ENCODE measurements at places on chromosomes 5 and 9.
A peak's percentile ranks its signal among the peaks of the same experiment; 100 is the strongest.

DNA sequence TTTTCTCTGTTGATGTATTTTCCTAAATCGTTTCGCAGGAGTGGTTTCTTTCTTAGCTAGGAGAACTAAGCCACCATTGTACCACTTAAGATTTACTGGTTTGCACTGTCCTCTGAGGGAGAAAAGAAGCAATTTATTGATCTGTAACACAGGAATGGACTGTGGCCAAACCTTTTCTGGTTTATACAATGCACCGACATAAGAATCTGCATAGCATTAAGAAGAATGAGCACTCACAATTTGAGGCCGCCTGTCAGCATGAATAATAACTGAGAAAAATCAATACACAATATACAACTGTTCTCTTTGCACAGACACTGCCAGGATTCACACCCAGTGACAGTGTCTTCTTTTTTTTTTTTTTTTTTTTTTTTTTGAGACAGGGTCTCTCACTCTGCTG is 168.6 kb upstream of the DMRT1 start:
- DNase-seq, result no peak

DNA sequence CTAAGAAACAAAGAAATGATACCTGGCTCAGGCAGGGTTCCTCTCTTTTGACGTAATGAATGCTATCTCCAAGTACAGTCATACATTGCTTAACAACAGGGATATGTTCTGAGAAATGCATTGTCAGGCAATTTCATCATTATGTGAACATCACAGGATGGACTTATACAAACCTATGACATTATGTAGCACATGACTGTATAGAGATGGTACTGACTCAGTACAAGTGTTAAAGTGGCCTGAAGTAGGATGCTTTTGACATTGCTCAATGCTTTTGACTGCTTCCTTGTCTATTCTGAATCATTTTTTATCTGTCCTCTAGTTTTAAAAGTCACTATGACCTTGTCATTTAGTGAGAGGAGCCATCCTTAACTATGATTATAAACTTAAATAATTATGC is 147.6 kb downstream of the NR2F1-AS1 start:
- DNase-seq, result peak; percentile 80

DNA sequence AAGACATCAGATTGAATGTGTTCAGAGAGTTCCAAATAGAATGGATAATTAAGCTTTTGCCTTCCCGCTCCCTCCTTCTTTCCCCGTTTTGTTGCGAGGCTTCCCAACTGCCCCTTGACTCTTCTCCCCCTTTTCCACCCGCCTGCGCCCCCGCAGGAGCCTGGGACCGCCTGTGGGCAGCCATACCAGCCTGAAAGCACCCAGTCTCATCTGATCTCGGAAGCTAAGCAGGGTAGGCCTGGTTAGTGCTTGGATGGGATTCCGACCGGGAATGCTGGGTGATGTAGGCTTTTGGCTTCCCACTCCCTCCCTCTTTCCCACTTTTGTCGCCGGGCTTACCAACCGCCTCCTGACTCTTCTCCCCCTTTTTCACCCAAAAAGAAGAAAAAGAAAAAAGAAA is 6.8 kb upstream of the HSD17B4 start:
- no peak for DNase-seq

GRCh38 chr5:82100303-82101077 is 128.7 kb downstream of the ATG10 start:
- no peak for DNase-seq

- DNase-seq, result no peak
Measured at GRCh38 chr9:129377931-129378661, 200.0 kb upstream of the IER5L start.

DNA sequence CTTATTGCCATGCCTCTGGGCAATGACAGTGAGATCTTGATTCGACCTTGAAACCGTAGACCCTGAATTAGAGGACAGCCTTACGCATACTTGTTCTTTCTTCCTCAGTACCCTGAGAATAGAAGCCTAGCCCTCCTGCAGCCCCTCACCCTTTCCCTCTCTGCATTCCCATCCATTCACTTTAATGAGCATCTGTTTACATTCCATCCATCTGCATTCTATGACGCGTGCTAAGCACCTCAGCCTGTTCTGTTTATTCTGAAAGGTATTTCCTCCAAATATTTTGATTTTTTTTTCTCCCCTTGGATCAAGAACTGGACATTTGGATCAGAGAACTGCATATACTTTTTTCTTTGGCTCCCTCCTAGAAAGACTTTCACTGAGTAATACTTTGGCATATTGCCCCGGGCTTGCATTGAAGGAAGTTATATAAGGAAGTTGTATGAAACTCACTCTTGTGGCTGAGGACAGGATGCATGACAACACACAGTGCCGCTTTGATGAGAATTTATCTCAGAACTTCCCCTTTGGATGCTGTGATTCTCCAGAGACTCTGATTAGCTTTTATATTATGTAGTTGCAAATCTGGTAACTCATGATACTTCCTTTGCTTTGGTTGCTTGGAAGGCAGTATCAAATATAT is 15.7 kb downstream of the TMEM8B start:
- peak; percentile 98 for DNase-seq

DNA sequence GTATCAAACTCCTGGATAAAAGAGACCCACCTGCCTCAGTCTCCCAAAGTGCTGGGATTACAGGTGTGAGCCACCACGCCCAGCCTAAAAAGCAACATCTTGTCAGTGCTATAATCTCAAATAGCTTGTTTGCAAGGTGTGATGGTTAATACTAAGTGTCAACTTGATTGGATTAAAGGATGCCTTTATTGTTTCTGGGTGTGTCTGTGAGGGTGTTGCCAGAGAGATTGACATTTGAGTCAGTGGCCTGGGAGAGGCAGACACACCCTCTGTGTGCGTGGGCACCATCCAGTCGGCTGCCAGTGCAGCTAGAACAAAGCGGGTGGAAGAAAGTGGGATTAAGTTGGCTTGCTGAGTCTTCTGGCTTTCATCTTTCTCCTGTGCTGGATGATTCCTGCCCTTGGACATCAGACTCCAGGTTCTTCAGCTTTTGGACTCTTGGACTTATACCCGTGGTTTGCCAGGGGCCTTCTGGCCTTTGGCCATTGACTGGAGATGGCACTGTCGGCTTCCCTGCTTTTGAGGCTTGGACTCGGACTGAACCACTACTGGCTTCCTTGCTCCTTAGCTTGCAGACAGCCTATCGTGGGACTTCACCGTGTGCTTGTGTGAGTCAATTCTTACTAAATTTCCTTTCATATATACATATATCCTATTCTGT is 28.1 kb downstream of the TARS1 start:
- DNase-seq, result no peak

GRCh38 chr5:32283539-32284377 is 29.0 kb downstream of the MTMR12 start:
- peak; percentile 60 for DNase-seq

DNA sequence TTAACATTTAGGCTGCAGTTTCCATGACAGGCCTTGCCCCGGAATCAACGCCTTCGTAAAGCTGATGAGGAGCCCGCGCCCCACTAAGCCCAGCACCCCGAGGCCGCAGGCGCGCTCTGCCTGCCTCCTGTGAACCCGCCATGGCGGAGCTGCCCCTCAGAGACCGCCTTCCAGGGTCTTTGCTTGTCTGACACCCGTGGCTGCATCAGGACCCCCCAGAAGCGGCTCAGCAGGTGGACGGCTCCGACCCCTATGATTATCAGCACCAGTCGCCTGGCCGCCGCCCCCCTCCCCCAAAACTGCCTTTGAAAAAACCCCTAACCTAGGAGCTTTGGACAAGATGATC is 507 bp upstream of the DPH7 start:
- DNase-seq, result no peak

- no peak for DNase-seq
Measured at GRCh38 chr9:115362640-115363039, 244.7 kb upstream of the TNC start.

- DNase-seq, result no peak
Measured at GRCh38 chr5:152534641-152535040, 129.6 kb upstream of the NMUR2 start.

- no peak for DNase-seq
Measured at GRCh38 chr5:99379187-99379586, 450.4 kb upstream of the CHD1 start.

GRCh38 chr5:111792471-111793058 is 35.6 kb upstream of the NREP start:
- peak; percentile 47 for DNase-seq

- no peak for DNase-seq
Measured at GRCh38 chr9:131270171-131271015, 5.9 kb downstream of the FAM78A start.

DNA sequence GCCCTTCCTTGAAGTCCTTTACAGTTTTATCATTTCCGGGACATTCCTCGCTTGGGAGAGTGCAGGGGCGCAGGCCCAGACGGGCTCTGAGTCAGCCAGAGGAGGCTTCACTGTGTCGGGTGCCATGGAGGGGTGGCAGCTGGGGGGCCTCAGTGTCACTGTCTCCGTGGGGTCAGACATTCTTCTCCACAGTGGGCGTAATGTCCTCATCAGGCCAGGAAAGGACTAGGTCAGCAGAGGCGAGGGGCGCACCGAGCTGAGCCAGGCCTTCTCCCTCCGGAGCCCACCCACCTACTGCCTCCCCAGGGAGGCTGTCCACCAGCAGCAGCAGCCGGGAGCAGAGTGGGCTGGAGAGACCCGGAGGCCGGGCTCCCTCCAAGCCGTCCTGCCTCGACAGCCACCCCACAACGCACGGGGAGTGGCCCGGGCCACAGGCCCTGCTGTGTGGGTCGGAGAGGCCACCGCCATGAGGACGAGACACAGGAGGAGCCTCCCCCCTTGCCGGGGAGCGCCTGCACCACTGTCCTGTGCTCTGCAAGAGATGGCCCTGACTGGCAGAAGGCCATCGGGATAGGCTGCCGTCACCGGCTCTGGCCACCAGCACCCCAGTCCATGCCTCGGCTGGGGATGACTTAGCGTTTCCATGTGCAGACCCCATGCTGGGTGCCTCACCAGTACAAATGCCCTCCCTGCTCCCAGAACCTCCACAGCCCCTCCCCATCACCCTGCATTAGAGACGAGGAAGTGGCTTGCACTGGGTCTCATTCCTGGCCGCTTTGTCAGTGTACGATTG is 26.5 kb downstream of the SARDH start:
- peak; percentile 8 for DNase-seq

Measured in fibroblast of the aortic adventitia (primary cell).